ENCODE measurements at places on chromosomes 1 and 21. TPM values are rescaled to one million over a fixed set of nuclear protein-coding genes. Genes with fewer than 3 reads are reported as not detected.

TRIM67 gene
- total RNA-seq = not detected

DNA sequence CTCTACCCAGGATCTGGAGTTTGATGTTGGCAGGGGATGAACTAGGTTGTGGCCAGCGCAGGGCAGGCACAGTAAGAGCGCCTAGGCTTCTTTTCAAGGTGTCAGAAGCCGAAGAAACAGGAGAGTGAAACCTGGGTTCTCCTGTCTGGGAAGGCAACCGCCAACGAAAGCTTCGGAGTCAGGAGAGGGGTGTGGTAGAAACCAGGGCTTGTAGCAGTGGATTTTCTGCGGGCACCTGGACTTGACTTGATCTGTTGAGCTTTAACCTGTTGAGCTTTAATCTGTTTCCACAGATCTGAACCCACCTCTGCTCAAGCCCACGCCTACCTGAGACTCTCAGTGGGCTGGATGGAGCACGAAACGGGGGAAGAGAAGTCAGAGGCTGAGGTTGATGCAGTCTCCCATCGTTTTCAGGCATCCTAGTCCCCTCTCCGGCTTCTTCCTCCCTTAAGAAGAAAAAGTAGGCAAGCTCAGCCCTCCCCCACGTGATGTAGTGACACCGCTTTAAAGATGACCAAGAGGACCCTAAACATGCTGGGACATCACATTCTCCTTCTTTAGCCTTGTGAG lies 9.3 kb downstream of the HLX start:
- DNase-seq = no peak
- H3K36me3 ChIP-seq = peaks cover 5% of the 10 kb centered on the region
- H3K27ac ChIP-seq = no peak overlapping the region
- H3K4me1 ChIP-seq = peaks cover 8% of the 10 kb centered on the region
- no peak overlapping the region for H3K4me3 ChIP-seq
- peaks cover 100% of the 10 kb centered on the region for H3K27me3 ChIP-seq

- DNase-seq = no peak
- H3K36me3 ChIP-seq = no peaks in the 10 kb centered on the region
- no peaks in the 10 kb centered on the region for H3K27me3 ChIP-seq
- H3K27ac ChIP-seq = no peak overlapping the region
- no peaks in the 10 kb centered on the region for H3K4me1 ChIP-seq
Observed at GRCh38 chr1:195867638-195868037, 740.6 kb downstream of the KCNT2 start.

GRCh38 chr1:186633116-186633515 lies 47.1 kb downstream of the PTGS2 start:
- H3K4me1 ChIP-seq = no peaks in the 10 kb centered on the region
- H3K36me3 ChIP-seq = no peaks in the 10 kb centered on the region
- H3K4me3 ChIP-seq = no peak overlapping the region
- no peak overlapping the region for H3K27ac ChIP-seq
- no peak for DNase-seq
- H3K27me3 ChIP-seq = peaks cover 7% of the 10 kb centered on the region

GRCh38 chr1:228792601-228793000 lies 57.3 kb downstream of the RHOU start:
- H3K4me3 ChIP-seq = no peak overlapping the region
- H3K36me3 ChIP-seq = no peaks in the 10 kb centered on the region
- H3K4me1 ChIP-seq = peaks cover 19% of the 10 kb centered on the region
- no peak overlapping the region for H3K27ac ChIP-seq
- H3K27me3 ChIP-seq = peaks cover 3% of the 10 kb centered on the region

DNA sequence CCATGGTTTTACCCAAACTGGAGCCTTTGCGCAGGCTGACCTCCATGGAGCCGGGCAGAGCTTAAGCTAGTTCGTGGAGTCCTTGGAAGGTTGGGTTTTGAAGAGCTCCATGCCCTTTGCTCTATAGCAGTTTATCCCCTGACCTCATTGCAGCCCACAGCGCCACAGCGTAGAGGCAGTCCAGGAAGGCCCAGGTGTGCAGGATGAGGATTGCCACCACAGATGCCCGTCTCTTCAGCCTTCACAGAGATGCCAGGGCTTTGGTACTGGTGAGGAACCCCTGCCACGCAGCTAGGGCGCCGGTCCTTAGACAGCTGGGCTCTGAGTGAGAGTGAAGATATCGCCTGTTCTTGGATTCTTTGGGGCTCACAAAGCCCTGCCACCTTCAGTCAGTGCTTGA lies 138.6 kb downstream of the PEX14 start:
- H3K27ac ChIP-seq = no peak overlapping the region
- no peaks in the 10 kb centered on the region for H3K27me3 ChIP-seq
- H3K4me1 ChIP-seq = peaks cover 3% of the 10 kb centered on the region
- H3K4me3 ChIP-seq = no peak overlapping the region
